ENCODE measurements at places on chromosomes 5 and 9. TPM values are rescaled to one million over a fixed set of nuclear protein-coding genes. Genes with fewer than 3 reads are reported as not detected.

Gene LRRC19
- not detected for total RNA-seq

Gene SOX30
- total RNA-seq = 14.4 TPM

GRCh38 chr9:35656348-35656747, 1.5 kb downstream of the RMRP start:
- no peaks in the 10 kb centered on the region for H3K4me1 ChIP-seq
- DNase-seq = no peak
- H3K36me3 ChIP-seq = no peaks in the 10 kb centered on the region
- peak overlapping the region; percentile 93 for H3K27ac ChIP-seq
- no peaks in the 10 kb centered on the region for H3K27me3 ChIP-seq

DNA sequence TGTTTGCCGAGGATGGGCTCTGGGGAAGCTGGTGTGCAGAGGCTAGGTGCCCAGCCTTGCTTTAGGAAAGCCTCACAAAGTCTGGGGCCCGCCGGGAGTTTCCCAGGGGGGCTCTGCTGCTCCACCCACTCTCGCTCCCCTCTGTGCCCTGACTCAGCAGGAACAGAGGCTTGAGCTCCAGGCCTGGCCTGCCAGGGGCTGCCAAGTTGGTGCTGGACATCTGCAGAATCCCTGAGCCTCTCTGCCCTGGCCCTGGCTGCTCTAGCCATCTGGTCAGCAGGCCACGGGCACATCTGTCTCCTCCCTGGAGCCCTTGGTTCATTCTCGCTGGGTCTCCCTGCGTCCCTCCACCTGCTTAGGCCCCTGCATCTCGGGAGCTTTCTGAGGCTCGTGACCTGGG, 647 bp upstream of the ADAMTSL2 start:
- H3K36me3 ChIP-seq = no peaks in the 10 kb centered on the region
- H3K4me3 ChIP-seq = no peak overlapping the region
- H3K4me1 ChIP-seq = peaks cover 6% of the 10 kb centered on the region

Data from prostate gland (tissue), 2 donors.